Vagina (tissue), 2 donors: ENCODE measurements at places on chromosomes 6 and 20. TPM values are rescaled to one million over a fixed set of nuclear protein-coding genes. Genes with fewer than 3 reads are reported as not detected.
A peak's percentile ranks its signal among the peaks of the same experiment; 100 is the strongest.

The TSHZ2 gene
- 30.4 TPM for total RNA-seq

The OOEP gene
- not detected for total RNA-seq

GRCh38 chr6:148448369-148449012, 105.9 kb downstream of the SASH1 start:
- H3K27ac ChIP-seq: no peak overlapping the region
- H3K4me3 ChIP-seq: no peak overlapping the region
- no peaks in the 10 kb centered on the region for H3K36me3 ChIP-seq

DNA sequence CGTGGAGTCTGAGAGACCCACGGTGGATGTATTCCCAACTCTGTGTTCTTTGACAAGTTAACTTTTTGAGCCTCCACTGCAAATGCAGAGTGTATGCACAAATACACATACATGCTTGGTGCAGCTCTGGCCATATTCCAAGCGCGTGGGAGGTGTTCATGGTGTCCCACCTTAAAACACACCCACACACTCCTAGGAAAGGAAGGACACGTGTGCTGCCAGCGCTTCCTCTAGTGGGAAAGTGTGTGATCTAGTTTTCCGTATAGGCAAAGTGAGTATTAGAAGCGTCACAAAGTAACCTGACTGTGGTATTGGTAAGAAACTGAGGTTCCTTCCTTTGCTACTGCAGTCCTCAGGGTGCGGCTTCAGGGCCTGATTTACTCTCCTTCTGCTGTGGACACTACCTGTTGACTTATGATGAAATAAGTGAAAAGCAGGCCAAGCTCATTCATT, 36.0 kb upstream of the MPC1 start:
- H3K27me3 ChIP-seq: no peaks in the 10 kb centered on the region
- no peak for DNase-seq
- H3K4me3 ChIP-seq: no peak overlapping the region
- no peak overlapping the region for H3K27ac ChIP-seq
- H3K4me1 ChIP-seq: no peaks in the 10 kb centered on the region

GRCh38 chr20:19451923-19452295, 239.5 kb downstream of the SLC24A3 start:
- no peaks in the 10 kb centered on the region for H3K27me3 ChIP-seq
- no peak overlapping the region for H3K27ac ChIP-seq
- no peaks in the 10 kb centered on the region for H3K36me3 ChIP-seq

- no peaks in the 10 kb centered on the region for H3K27me3 ChIP-seq
- no peak for DNase-seq
- no peaks in the 10 kb centered on the region for H3K36me3 ChIP-seq
- H3K4me1 ChIP-seq: peaks cover 32% of the 10 kb centered on the region
- no peak overlapping the region for H3K4me3 ChIP-seq
- no peak overlapping the region for H3K27ac ChIP-seq
These were observed 52.2 kb downstream of the TGM2 start for GRCh38 chr20:38112930-38113294.

DNA sequence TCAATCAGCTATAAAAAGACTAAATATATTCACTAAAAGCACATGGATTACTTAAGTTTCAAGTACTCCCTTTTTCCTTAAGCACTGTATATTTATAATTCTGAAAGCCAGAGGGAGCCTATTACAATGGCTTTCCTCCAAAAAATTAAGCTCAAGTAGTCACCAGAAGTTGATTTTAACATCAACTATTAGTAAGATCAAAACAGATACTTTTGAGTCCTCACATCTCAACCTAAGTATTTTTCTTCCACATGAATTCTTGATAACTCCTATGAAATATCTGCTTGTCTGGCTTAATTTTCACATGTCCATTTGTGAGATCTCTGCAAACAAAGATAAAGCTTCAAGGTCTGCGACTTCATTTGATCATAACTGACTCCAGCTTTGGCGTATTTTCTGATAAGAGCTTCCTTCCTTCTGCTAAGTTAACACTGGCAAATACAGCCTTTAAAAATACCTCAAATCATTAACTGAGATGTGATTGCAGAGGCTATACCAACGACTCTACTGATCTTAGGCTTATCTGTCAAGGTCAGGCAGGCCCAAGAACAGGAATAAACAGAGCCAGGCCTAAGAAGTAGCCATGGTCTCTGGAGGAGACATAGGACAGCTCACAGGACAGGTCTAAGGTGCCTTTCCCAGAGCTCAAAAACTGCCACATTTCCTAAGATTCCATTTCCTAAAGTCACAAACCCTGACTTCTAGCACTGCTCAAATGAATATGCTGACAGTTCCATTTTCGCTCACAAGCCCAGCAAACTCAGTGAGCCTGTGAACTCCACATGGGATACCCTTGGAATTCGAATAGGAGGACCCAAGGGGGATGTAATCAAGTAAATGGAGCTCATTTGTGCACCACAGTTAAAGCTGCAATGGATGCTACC, 10.0 kb downstream of the SNX5 start:
- no peak for DNase-seq
- H3K36me3 ChIP-seq: peaks cover 16% of the 10 kb centered on the region
- no peak overlapping the region for H3K4me3 ChIP-seq
- peak overlapping the region; percentile 53 for H3K27ac ChIP-seq
- H3K27me3 ChIP-seq: no peaks in the 10 kb centered on the region
- H3K4me1 ChIP-seq: peaks cover 67% of the 10 kb centered on the region

GRCh38 chr20:64074184-64074789, 5.0 kb downstream of the RGS19 start:
- H3K27me3 ChIP-seq: no peaks in the 10 kb centered on the region
- H3K4me3 ChIP-seq: no peak overlapping the region
- peaks cover 12% of the 10 kb centered on the region for H3K36me3 ChIP-seq
- peaks cover 21% of the 10 kb centered on the region for H3K4me1 ChIP-seq
- DNase-seq: no peak
- no peak overlapping the region for H3K27ac ChIP-seq
